ENCODE measurements at places on chromosomes 12 and 14. TPM values are rescaled to one million over a fixed set of nuclear protein-coding genes. Genes with fewer than 3 reads are reported as not detected.
A peak's percentile ranks its signal among the peaks of the same experiment; 100 is the strongest.

GRCh38 chr12:6936636-6937480, 6.8 kb upstream of the RNU7-1 start:
- no peaks in the 10 kb centered on the region for H3K27me3 ChIP-seq
- H3K4me3 ChIP-seq = peak overlapping the region; percentile 92
- peaks cover 50% of the 10 kb centered on the region for H3K4me1 ChIP-seq

DNA sequence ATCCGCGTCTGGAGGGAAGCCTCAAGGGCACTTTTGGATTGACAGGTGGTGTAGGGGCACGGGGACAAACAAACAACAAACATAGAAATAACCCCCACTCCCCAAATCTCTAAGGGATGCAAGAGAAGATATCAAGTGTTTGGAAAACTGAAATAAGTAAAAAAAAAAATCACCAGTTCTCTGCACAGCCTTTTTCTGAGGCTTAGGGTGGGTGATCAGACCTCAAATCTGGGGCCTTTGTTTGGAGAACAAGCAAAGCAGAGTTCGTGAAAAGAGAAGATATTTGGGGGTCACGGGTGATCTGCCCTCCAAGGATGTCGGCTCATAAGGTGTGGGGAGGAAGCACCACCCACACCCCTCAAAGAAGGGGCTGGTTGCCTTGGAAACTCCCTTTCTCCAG, 10.7 kb downstream of the TBX5 start:
- H3K27ac ChIP-seq = no peak overlapping the region
- H3K27me3 ChIP-seq = peaks cover 70% of the 10 kb centered on the region
- no peaks in the 10 kb centered on the region for H3K36me3 ChIP-seq
- H3K4me3 ChIP-seq = no peak overlapping the region

The SMIM41 gene
- not detected for total RNA-seq

The NPFF gene
- not detected for total RNA-seq

DNA sequence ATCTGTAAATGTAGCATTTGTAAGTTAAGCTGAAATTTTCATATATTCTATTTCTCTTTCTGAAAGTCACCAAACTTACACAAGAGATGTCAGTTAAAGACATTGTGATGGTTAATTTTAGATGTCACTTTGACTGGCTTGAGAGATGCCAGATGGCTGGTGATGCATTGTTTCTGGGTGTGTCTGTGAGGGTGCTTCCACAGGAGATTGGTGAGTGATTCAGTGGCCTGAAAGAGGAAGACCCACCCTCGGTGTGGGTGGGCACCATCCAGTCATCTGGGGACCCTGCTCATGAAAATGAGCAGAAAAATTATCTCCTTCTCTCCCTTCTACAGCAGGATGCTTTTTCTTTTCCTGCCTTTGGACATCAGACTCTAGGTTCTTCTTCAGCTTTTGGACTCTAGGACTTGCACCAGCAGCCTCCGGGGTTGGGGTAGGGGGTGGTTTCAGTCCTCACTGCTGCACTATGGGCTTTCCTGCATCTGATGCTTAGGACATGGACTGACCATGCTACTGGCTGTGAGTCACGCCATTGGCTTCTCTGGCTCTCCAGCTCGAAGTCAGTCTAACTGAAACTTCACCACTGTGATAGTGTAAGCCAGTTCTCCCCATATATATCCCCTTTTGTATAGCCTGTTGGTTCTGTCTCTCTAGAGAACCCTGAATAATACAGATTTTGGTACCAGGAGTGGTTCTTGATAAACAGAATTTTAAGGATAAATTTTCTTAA, 20.9 kb downstream of the PDE6H start:
- H3K36me3 ChIP-seq = peaks cover 1% of the 10 kb centered on the region
- DNase-seq = peak; percentile 42
- no peak overlapping the region for H3K4me3 ChIP-seq
- no peaks in the 10 kb centered on the region for H3K27me3 ChIP-seq
- H3K27ac ChIP-seq = no peak overlapping the region
